Activated T-cell treated with anti-CD3 and anti-CD28 coated beads for 48 hours (primary cell): ENCODE measurements at places on chromosomes 16 and 17.

DNA sequence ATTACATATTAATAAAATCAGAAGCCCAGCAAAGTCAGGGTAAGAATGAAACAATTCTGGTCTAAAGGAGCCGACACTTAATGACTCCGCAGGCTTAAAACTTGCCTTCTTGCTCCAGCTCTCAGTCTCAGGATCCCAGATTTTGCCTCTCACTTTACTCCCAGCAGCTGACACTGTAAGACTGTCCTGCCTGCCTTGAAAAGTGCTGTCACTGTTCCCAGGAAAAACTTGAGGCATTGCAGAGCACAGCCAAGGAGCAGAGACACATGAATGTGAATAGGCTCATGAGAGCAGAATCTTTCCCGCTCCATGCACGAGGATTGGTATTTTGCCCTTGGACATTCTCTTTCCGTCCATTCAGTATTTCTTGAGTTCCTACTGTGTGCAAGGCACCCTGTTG lies 457.6 kb upstream of the ZFHX3 start:
- DNase-seq = no peak

- no peak for DNase-seq
These were observed 60.6 kb upstream of the CRYM start for GRCh38 chr16:21338537-21339268.

DNA sequence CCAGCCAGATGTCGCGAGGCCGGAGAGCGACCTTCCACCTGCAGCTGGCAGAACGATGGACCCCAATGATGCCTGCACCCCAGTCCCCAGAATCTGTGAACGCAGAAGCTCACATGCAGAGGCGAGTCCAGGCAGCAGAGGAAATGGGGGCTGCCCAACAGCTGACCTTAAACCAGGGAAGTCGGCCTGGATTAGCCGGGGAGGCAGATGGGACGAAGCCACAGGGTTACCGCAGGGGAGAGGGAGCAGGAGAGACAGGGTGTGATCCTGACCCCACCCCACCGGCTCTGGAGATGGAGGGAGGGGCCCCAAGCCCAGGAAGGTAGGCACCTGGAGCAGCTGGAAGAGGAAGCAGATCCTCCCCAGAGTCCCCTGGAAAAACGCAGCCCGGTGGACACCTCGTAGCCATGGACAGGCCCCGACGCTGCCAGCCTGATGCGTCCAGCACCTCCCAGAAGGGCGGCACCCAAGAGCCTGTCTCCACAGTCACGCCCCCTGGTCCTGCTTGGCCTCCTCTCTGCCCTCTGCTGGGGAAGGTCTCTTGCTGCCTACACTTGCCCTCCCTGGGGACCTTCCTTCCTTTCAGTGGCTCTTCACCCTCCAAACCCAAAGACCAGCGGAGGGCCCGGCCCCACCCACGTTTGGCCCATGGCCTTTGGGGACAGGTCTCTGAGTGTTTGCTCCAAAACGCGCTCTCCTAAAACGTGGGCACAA lies 37.3 kb downstream of the PIEZO1 start:
- DNase-seq = peak; percentile 30

DNA sequence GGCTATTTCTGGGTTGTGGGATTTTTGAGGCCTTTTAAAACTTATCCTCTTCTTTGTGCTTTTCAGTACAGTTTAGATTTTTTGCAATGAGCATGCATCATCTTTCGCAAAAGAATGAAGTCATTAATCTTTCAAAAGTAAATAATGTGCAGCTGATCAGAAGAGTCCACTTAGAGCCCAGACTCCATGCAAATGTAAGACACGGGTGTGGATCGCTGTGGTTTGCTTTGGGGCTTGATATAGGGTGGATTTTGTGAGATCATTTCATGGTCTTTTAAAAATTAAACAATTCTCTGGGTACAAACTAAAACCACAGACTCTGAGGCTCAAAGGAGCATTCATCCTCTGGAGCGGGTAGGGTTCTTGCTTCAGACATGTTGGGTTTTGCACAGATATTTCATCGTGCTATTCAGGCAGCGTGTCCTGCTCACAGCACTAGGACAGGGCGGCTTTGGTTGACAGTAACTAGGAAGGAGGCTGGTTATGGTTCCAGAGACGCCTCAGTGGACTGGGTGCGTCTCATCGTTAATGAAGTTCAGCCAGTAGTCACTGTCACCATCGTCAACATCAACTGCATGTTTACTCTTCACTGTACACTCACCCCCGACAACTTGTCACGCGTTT lies 129.4 kb upstream of the PLCG2 start:
- no peak for DNase-seq

DNA sequence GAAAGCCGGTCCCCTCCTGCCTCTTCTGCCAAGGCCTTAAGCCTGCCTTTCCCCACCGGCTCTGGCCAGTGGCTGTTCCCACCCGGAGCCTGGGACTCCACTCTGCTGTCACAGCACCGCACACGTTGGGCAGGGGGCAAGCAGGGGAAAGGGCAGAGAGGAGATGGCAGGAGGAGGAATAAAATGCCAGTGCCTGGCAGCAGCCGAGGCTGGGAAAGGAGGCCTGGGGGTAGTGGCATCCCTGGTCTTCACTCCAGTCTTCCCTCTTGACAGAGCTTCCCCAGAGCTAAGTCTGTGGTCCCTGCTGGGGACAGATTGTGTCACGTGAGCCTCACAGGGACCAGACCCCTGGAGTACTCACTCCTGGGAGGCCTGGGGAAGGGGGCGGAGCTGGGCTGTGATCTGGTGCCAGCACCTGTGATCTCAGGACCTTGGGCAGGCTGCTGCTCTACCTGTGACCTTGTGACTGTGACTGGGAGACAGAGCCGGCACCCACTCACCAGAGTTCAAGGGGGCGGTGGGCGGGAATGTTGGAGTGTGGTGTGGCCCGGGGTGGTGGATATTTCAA lies 97.2 kb upstream of the GSE1 start:
- DNase-seq = no peak

DNA sequence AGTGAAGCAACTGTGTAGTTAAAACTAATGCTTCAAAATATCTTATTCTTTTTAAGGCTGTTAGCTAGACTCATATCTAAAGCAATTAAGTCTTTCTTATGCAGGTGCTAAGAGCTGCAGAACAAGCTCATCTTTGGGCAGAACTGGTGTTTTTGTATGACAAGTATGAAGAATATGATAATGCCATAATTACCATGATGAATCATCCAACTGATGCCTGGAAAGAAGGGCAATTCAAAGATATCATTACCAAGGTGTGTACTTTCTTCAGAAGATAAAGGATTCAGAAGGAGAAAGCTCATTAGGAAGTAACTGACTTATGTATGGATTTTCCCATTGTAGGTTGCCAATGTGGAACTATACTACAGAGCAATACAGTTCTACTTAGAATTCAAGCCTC lies 23.9 kb downstream of the PTRH2 start:
- DNase-seq = no peak
